ENCODE measurements at places on chromosomes 3 and 15.

DNA sequence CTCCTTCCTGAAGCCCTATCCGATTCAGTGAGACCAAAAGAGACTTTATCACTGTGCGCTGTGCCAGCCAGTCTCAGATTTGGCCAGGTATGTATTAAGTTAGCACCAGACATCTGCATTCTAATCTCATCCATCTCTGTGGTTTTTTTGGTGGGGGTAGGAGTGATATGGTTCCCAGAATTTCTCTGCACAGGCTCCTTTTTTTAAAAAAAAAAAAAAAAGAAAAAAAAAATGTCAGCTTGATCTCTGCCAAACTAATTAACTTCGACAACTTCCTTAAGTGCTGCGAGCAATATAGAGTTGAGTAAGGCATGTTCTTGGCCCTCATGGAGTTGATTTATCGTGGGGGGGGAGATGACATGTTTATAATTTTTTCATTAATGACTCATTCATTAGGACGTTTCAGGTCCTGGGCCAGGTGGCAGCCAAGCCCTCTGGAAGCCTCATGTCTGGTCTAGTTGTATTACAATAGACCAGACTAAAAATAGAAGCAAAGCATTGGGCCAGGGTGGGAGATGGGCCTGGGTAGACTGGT, 12.9 kb downstream of the SLCO3A1 start:
- DNase-seq, result no peak

GRCh38 chr3:16633948-16634347, 28.7 kb upstream of the DAZL start:
- DNase-seq, result no peak

DNA sequence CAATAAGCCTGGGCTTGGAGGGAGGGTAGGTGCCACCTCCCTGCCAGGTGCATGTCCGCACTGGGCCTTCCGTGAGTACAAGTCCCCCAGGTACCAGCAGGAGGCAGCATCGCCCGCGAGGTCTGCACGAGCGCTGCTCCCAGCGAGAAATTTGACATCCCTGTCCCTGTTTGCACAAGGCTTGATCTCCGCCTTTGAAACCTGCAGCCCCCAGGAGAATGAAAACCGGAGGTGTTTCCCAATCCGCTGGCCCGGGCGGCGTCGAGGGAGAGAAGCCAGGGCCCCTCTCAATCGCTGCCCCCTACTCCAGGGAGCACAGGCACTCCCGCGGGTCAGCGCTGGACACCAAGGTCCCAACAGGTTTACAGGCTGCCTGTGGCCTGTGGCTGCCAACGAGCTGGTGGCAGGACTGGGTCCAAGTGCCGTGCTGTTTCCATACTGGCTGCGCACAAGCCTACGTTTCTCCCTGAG, 961 bp downstream of the HAPLN3 start:
- peak; percentile 34 for DNase-seq

- no peak for DNase-seq
Measured at GRCh38 chr3:152076148-152076547, 192.6 kb upstream of the MBNL1 start.

DNA sequence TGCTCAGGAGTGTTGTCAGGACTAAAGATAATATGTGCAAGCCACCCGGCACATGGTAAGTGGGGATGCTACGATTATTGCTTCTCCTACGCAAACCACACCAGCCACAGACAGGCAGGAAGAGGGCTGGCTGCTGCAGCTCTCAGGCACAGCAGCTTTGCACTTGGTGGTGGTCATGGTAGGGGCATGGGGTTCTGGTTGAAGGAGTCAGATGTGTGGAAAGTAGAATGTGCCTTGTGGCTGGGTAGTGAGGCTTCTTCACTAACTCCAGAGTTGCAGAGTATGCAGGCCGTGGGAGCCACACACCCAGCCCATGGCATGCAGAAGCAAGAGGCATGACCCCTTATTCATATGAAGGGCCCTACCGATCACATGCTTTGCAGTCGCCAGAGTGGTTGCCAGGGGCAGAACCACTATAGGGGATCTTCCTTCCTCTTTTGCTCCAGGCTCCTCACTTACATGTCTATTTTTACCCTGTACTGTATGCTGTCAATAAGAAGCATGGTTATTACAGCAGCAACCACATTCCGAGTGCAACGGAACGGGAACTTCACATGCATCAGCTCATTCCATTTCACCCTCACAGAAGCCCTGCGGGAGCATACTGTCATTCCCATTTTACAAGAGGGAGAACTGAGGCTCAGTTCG, 59.2 kb upstream of the HERC1 start:
- DNase-seq, result no peak

GRCh38 chr3:136237103-136237502, 13.0 kb upstream of the PCCB start:
- DNase-seq, result no peak

DNA sequence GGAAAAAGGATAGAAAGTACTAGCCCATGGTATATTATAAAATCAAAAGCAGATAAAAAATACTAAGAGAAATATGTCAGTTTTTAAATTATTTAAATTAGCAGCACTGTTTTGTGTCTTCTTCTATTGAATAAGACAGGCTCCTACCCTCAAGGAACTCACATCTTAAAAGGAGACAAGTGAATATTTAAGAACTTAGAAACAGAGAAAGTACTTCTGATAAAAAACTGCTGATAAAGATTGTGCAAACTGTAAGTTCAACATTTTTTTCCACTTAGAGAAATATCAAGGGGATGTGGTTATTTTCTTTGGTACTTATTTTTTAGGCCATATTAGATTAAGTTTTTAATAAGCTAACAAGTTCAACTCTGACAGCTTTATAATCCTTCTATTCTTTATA, 3.0 kb upstream of the ANKRD28 start:
- no peak for DNase-seq

DNA sequence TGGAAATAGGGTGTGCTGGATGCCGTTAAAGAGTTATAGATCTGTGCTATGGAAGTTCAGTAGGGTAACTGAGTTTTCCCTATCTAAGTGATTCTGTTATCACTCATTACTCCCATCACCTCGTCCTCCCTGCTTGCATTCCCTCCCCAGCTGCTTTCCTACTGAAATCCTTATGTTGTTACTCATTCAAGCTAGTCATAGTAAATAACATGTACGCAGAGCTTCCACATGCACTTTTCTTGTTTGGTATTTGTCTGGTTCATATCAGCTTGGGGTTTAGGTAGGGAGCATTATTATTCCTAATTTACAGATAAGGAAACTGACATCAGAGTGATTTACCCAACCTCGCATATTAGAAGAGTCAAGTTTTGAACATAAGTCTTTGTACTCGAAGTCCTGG, 135.1 kb downstream of the HCN4 start:
- DNase-seq, result no peak

DNA sequence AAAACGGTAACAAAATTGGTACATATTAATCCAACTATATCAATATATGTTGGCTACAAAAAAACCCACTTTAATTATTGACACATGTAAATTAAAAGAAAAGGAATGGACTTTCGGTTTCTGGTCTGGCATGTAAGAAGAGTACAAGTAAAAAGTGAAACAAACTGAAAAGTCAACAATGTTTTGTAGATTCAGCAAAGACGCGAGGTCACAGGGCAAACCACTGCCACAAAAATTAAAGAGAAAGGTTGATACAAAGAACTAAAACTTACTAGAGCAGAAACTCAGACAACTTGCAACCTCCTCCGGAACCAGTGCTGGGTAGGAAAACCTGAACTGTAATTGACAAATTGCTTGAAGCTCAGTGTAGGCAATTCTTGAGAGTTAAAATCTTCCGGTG, 110.6 kb upstream of the ARPP21 start:
- no peak for DNase-seq

- no peak for DNase-seq
Measured at GRCh38 chr15:69132977-69133861, 27.2 kb upstream of the GLCE start.

GRCh38 chr15:85028416-85028815, 46.8 kb downstream of the PDE8A start:
- DNase-seq, result no peak

DNA sequence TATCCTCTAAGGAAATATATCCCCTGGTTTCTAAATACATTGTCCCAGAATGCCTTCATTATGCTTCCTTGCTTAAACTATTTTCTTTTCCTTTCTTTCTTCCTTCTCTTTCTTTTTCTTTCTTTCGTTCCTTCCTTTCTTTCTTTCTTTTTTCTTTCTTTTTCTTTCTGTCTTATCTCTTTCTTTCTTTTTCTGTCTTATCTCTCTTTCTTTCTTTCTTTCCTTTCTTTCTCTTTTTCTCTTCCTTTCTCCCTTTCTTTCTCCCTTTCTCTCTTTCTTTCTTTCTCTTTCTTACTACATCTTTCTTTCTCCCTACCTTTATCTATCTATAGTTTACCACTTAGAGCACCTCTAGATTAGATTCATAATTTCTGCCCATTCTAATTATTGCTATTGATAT, 552.1 kb downstream of the PYDC2 start:
- DNase-seq, result no peak

GRCh38 chr3:32285891-32286290, 47.4 kb downstream of the CMTM8 start:
- peak; percentile 77 for DNase-seq

DNA sequence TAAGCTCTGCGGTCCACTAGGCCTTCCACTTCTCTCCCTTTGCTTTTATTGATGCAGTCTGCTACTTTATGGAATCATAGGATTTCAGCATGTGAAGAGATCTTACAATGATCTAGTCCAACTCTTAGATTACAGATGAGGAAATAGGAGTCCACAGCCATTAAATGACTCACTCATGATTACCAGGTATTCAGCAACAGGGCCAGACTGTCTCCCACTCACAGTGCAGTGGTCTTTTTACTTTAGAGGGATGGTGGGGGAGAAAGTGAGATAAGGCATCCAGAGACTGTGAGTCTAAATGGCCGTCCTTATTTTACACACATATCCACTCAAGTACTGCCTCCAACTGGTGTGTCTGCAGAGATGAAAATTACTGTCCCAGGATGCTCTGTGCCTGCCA, 88.5 kb upstream of the SKOR1 start:
- DNase-seq, result no peak

- DNase-seq, result no peak
Measured at GRCh38 chr3:181808053-181808452, 96.3 kb downstream of the SOX2 start.

GRCh38 chr15:90561344-90562244, 31.9 kb downstream of the CRTC3 start:
- no peak for DNase-seq

- peak; percentile 77 for DNase-seq
Measured at GRCh38 chr3:66394019-66394752, 106.6 kb downstream of the LRIG1 start.

GRCh38 chr15:66040211-66040892, 171.1 kb downstream of the RAB11A start:
- DNase-seq, result no peak

DNA sequence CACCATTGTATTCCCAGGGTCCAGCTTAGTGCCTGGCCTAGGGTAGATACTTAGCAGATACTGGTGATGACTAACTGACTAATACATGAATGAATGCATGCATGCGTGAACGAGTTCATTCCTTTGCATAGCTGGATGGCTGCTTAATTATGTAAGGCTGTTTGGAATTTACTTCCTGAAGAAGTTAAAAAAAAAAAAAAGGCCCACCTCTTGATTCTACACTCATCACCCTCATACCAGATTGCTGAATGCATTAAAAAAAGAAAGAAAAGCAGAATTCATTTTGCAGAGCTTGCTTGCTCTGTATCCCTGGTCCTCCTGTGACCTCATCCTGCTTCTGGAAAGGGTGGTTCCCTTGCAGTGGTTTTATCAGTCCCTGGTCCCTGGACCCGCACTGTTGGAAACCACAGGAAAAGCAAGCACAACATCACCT, 277.6 kb upstream of the CFAP20DC start:
- no peak for DNase-seq

DNA sequence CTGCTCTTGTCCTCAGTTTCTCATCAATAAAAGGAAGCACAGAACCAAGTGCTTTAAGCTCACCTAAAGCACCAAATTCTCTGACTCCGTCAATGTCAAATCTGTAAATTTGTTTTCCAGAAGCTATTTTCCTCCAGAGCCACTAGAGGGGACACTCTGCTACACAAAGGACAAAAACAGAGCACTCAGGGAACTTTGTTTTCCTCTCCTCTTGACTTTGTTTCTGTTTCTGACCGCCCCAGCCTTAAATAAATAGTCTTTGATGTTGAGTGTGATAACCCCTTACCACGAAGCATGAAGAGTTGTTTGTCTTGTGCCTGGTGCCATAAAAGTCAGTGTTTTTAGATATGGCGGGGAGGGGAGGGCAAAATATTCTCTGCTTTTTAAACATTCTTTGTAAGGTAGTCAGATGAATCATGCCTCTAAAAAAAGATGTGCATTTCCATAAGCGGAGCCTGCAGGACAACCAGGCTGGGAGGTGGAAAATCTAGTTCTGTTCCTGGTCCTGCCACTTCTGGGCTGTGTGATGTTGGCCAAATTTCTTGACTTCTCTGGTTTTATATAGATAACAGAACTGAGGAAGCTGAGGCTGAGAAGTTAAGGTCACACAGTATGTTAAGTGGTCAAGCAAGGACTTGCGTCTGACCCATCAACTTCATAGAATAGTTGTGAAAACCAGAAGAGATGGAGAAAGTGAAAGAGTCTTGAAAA, 7.3 kb upstream of the ZBTB38 start:
- peak; percentile 74 for DNase-seq

DNA sequence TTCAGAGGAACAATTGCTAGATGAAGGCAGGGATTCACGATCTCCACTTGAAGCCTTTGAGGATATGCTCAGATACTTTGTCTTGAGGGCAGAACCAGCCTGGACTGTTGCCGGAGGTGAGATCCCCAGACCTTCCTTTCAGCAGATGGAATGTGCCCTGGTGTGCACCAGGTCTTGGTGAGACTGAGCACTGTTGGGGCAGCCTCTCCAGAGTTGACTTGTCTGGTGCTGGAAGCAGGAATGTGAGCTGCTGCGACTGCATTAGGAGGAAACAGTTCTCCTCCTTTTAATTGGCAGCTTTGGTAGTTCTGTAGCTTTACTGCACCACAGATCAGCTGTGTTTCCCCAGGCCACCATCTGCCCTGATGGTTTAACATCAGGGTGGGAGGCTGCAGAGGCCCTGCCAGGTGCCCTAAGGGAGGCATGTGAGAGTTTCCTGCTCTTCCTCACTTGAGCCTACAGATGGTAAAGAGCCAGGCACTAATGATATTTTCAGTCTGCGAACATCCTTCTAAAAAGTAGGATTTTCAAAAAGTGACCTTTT, 58.5 kb downstream of the CTDSPL start:
- no peak for DNase-seq

DNA sequence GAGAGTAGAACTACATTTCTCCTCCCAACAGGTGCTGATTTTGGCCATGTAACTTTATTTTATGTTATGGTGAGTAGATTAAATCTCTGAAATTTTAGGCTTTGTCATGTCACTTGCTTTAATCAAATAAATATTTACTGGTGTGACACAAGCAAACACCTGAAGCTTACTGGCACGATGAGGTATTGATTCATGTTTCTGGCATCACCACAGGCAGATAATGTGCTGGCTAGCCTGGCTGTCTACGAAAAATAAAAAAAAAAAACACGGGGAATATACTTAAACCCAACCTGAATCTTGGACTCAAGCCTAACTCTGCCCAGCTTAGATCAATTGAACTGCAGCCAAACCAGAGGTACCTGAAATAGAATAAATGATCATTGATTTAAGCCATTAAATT, 65.6 kb upstream of the CADM2 start:
- peak; percentile 52 for DNase-seq

Measured in NCI-H2081 (cell line).